Erythroblast (primary cell): ENCODE measurements at places on chromosomes 4 and X.

- no peak for DNase-seq
These were observed 17.9 kb downstream of the PDHA2 start for GRCh38 chr4:95857761-95858160.

DNA sequence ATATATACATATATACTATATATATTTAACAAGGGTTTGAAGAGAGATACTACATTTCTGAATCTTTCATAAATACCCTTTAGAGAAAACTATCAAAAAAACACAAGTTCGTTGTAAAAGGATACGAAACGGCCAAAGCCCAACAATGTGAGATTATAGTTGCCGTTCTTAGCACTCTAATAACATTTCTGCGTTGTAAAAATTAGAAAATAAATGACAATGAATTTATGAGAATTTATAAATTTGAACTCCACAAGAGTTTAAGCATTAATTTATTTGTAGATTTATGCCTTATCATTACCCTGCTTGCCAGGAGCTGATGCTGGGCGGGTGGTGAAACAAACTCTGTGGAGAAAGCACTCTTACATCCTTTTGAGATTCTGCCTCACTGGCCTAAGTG is 1.1 kb downstream of the WDR17 start:
- DNase-seq: no peak

- no peak for DNase-seq
These were observed 34.1 kb downstream of the ADH5 start for GRCh38 chr4:99054428-99054994.

- peak; percentile 48 for DNase-seq
These were observed 146.3 kb downstream of the BRWD3 start for GRCh38 chrX:80663331-80663730.

- no peak for DNase-seq
These were observed 301.4 kb upstream of the AADAT start for GRCh38 chr4:170391066-170391740.

GRCh38 chrX:68693481-68694434 is 46.3 kb downstream of the STARD8 start:
- DNase-seq: peak; percentile 76

DNA sequence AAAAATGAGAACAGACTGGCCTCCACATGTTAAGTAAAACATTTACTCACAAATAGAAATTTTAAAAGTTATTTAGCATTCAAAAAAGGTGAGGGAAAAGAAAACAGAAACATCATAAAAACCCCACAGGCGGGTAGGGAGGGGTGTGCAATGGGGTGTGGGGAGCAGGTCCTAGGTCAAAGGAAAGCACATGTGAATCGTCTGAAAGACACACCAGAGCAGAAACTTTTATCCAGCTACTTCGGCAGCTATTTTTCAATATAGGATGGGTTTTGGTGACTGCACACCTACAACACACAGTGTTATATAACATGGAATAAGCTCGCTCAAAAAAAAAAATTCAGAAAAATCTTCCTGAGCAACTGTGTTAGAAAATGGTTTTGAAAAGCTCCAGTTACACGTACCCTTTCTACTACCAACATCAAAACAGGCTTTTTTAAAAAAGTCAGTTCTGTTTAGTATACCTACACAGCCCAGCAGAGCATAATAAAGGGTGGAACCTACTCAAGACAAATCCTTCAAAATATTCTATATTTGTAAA is 1.6 kb downstream of the OTUD4 start:
- DNase-seq: peak; percentile 55

DNA sequence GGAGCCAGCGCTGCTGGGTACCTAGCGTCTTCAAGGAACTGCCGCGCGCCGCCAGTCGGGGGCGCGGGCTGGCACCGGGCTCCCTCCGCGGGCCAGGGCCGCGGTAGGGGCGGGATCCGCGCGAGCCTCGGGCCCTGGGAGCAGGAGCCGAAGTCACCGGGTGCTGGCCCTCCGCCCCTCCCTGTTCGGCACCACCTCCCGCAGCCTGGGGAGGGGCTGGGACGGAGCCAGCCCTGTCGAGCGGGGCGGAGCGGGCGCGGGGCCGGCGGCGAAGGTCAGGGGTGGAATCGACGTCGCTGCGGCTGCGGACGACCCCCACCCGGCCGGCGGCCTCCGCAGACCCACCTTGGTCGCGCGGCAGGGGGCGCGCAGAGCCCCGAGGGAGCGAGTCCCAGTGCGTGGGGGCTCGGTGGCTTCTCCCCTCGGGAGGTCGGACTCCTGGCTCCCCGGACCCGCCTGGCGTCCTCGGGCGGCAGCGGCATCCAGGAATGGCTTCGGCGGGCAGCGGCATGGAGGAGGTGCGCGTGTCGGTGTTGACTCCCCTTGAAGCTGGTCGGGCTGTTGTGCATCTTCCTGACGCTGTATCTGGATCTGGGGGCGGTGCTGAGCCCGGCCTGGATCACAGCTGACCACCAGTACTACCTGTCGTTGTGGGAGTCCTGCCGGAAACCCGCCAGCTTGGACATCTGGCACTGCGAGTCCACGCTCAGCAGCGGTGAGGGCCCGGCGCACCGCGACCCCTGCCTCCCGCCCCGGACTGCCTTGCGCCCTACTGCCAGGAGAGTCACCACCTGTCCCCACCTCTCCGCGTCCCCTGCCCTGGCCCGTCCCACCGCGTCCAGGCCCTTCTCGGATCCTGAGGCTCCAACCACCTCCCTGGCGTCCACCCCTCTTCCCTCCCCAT is 50.5 kb upstream of the FAM47C start:
- no peak for DNase-seq

- DNase-seq: no peak
These were observed 132.2 kb upstream of the FAM47B start for GRCh38 chrX:34810364-34810763.

GRCh38 chr4:172830295-172830764 is 338.3 kb upstream of the GALNT7 start:
- DNase-seq: peak; percentile 42

DNA sequence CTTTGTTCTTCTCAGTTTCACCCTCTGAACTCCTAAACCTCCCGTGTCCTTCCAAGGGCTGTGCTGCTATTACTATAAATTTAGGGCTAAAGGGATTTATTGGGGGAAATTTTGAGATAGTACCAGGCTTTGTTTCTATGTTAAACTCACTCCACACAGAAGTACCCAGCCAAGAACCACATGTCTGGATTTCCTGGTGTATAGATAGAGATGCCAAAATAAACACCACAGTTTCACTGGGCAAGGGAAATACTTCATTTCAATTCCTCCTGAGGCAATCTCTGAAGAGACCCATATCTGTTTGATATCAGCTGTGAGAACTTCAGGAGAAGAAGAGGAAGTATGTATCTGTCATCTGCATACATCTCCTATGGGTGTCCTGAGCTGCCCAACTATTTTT is 21.7 kb upstream of the CLNK start:
- no peak for DNase-seq

DNA sequence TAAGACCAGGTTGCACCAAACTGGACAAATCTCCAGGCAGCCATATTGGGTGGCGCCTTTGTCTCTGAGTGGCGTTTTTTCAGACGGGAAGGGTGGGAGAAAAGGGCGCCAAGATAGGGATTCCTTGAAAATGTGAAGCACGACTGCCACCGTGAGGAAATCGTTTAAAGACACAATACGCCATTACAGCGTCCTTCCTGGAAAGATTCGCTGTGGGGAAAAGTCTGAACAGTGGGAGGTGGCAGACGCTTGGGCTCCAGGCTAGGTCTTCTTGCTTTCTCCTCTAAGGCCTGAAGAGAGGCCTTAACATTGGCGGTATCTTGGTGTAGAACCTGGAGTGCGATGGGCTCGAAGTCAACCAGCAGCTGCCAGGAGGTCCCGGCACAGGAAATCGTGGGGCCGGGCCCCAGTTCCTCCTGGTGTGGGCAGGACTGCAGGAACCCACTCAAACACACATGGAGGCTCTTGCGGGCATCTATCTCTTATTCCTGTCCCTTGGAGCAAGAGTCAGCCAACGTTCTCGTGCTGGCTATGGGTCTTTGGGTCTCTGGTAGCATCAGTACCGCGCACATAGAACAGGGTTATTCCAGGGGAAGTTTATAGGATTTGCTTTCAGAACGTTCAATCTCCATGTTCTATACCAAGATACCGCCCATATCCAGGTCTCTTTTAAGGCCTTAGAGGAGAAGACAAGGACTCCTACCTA is 208.8 kb downstream of the OR13H1 start:
- DNase-seq: no peak

GRCh38 chr4:2500547-2500946 is 31.6 kb downstream of the RNF4 start:
- no peak for DNase-seq

GRCh38 chrX:106917830-106918500 is 2.2 kb upstream of the CLDN2 start:
- DNase-seq: no peak

GRCh38 chr4:139794158-139794954 is 128.7 kb downstream of the MGST2 start:
- no peak for DNase-seq

- no peak for DNase-seq
These were observed 379.9 kb downstream of the ADAM29 start for GRCh38 chr4:175297965-175298565.

- no peak for DNase-seq
These were observed 2.6 kb upstream of the MID2 start for GRCh38 chrX:107823042-107823441.

DNA sequence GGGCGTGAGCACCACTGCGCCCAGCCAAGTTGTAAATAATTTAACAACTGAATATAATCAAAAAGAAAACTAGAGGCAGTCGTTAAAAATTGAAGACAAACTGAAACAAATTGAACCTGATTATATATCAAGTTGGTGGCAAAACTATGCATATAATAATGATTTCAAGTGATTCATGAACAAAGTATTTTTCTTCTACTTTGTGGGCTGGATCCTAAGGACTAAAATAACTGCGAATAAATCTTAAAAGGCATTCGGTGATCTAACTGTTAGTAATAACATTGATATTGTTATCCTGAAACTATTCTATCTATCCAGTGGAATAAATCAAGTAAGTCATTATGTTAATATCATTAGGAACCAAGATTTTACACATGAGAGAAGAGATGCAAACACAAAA is 21.2 kb upstream of the USP9X start:
- DNase-seq: no peak

DNA sequence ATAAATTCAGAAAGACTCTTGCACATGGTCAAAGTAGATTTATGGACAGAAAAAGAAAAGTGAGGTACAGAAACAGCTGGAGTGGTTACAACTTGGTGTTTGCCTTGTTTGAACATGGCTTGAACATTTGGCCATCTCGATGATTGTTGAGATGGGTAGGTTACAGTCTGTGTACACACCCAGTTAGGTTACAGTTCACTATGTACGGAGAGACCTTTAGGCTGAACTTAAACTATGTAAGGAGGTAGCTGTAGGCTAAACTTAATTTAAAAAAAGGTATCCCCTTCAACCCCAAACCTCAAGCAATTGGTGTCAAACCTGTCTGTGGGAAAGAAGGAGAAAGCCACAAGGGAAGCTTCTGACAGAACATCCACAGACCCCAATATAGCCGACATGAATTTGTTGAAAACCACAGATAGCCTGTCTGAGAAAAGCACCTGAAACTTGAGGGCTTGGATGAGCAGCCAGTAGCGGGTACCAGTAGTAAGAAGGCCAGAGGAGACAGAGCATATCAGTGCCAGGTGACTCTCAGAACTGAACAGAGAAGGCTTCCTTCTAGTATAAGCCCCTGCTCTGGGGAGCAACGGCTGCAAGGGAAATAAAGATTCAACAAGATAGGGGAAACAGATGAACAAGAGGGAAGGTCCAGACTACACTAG is 247.9 kb upstream of the GALNTL6 start:
- DNase-seq: no peak

DNA sequence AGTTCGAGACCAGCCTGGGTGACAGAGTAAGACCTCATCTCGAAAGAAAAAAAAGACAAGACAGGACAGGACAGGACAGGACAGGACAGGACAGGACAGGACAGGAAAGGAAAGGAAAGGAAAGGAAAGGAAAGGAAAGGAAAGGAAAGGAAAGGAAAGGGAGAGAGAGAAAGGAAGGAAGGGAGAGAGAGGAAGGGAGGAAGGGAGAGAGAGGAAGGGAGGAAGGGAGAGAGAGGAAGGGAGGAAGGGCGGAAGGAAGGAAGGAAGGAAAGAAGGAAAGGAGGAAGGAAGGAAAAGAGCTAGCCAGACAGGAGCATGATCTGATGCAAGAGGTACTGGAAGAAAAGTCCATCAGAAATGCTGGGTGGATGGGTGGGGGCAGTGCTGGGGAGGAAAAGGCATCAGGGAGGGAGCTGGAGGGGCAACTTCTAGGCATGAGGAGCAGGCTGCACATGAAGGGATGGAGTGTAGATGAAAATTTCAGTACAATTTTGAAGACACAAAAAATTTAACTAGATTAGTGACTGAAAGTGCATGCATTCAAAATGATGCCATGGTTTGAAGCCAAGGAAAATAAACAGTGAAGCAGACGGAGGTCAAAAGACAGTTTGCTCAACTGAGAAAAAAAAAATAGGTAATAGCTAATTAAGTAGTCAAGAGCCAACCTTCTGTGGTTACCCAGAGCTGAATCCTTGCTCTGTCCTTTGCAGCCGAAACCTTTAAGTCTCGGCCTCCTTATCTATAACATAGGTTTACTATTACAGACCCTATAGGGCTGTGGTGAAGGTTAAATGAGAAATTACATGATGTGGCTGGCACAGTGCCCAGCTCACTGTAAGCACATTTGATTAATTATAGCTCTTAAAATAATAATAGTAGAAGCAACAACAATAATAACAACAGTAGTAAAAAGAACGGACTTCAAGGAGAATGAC is 59.9 kb downstream of the ZNF827 start:
- no peak for DNase-seq

DNA sequence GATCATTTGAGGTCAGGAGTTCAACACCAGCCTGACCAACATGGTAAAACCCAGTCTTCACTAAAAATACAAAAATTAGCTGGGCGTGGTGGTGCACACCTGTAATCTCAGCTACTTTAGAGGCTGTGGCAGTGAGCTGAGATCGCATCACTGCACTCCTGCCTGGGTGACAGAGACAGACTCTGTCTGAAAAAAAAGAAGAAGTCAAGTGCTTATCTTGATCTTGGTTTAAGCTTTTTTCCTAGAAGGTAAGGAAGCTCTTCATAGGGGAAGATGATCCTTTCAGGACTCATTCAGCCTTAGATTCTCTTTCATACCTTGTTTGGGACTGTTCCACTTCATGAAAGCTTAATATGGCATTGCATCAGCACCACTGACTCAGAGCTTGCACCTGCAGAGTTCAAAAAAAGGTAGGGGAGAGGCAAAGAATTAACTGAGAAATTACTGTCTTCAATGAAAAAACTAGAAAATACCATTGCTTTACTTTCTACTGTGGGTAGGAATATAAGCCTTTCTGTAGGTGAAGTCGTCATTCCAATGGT is 70.8 kb upstream of the EPGN start:
- DNase-seq: no peak

- DNase-seq: no peak
These were observed 33.5 kb downstream of the MSL3 start for GRCh38 chrX:11791537-11791936.

DNA sequence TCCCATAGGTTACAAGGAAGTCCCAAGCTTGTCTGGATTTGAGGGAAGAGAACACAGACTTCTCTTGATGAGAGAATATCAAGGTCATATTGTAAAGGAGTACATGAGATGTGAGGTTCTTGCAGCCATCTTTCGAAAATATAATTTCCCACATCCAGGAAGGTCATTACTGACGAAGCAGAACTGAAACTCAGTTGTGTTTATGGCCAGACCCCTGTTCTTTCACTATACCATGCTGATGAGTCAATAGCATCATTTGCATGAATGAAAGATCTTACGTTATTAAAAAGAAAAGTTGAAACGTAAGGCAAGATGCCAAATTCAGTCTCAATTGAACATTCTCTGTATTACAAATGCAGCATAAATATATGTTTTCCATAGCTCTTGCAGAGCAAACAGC is 14.2 kb upstream of the CCDC149 start:
- no peak for DNase-seq

GRCh38 chrX:47623540-47624027 is 3.9 kb upstream of the SYN1 start:
- peak; percentile 10 for DNase-seq
